ENCODE measurements at places on chromosomes 1 and 21. TPM values are rescaled to one million over a fixed set of nuclear protein-coding genes. Genes with fewer than 3 reads are reported as not detected.

Gene TMPRSS15
- not detected for total RNA-seq

Gene GPX7
- total RNA-seq = 7.1 TPM

Gene CD48
- total RNA-seq = 1.0 TPM

Gene C1orf87
- not detected for total RNA-seq

Gene ATP1A4
- total RNA-seq = not detected

Gene HTR1D
- total RNA-seq = not detected

DNA sequence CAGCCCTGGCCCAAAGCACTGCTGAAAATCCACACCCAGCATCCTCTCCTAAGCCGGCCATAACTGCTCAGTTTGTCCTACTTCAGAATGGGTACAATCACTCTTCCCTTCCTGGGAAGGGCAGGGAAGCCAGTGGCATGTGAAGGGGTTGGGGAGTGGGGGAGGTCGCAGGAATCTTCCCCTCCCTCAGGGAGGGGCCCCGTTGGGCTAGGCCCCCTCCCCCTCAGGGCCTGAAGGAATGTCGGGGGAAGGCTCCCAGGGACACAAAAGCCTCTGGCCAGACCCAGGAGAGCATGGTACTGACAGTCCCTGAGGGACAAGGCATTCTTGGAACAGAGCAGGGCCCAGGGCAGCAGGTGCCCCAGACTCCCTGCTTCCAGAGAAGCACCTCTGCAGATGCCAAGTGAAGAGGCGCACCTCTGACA lies 1.2 kb downstream of the ELOVL1 start:
- H3K36me3 ChIP-seq = peaks cover 42% of the 10 kb centered on the region
- DNase-seq = no peak
- peaks cover 27% of the 10 kb centered on the region for H3K4me1 ChIP-seq
- H3K4me3 ChIP-seq = peak overlapping the region; percentile 88
- H3K27ac ChIP-seq = peak overlapping the region; percentile 99

- H3K4me3 ChIP-seq = no peak overlapping the region
- H3K27me3 ChIP-seq = peaks cover 41% of the 10 kb centered on the region
- no peaks in the 10 kb centered on the region for H3K4me1 ChIP-seq
- H3K36me3 ChIP-seq = no peaks in the 10 kb centered on the region
Observed at GRCh38 chr1:18739897-18740296, 109.3 kb downstream of the PAX7 start.

GRCh38 chr1:7248549-7249199 lies 463.4 kb downstream of the CAMTA1 start:
- H3K27ac ChIP-seq = no peak overlapping the region
- no peaks in the 10 kb centered on the region for H3K36me3 ChIP-seq
- no peaks in the 10 kb centered on the region for H3K4me1 ChIP-seq
- peaks cover 17% of the 10 kb centered on the region for H3K27me3 ChIP-seq
- no peak overlapping the region for H3K4me3 ChIP-seq
- DNase-seq = no peak

- H3K4me3 ChIP-seq = no peak overlapping the region
- peak; percentile 58 for DNase-seq
- no peaks in the 10 kb centered on the region for H3K27me3 ChIP-seq
- peaks cover 83% of the 10 kb centered on the region for H3K36me3 ChIP-seq
- H3K4me1 ChIP-seq = peaks cover 9% of the 10 kb centered on the region
- peak overlapping the region; percentile 90 for H3K27ac ChIP-seq
Observed at GRCh38 chr1:236746785-236747184, 48.3 kb upstream of the MTR start.

GRCh38 chr1:85334962-85335361 lies 58.5 kb upstream of the BCL10 start:
- H3K27me3 ChIP-seq = no peaks in the 10 kb centered on the region
- H3K4me3 ChIP-seq = no peak overlapping the region
- no peaks in the 10 kb centered on the region for H3K36me3 ChIP-seq
- no peak for DNase-seq
- no peak overlapping the region for H3K27ac ChIP-seq

GRCh38 chr1:91752324-91752723 lies 133.6 kb downstream of the TGFBR3 start:
- H3K36me3 ChIP-seq = no peaks in the 10 kb centered on the region
- no peak for DNase-seq
- H3K27me3 ChIP-seq = no peaks in the 10 kb centered on the region
- peaks cover 47% of the 10 kb centered on the region for H3K4me1 ChIP-seq

GRCh38 chr1:89951766-89952604 lies 42.9 kb upstream of the ZNF326 start:
- no peaks in the 10 kb centered on the region for H3K27me3 ChIP-seq
- H3K27ac ChIP-seq = no peak overlapping the region

DNA sequence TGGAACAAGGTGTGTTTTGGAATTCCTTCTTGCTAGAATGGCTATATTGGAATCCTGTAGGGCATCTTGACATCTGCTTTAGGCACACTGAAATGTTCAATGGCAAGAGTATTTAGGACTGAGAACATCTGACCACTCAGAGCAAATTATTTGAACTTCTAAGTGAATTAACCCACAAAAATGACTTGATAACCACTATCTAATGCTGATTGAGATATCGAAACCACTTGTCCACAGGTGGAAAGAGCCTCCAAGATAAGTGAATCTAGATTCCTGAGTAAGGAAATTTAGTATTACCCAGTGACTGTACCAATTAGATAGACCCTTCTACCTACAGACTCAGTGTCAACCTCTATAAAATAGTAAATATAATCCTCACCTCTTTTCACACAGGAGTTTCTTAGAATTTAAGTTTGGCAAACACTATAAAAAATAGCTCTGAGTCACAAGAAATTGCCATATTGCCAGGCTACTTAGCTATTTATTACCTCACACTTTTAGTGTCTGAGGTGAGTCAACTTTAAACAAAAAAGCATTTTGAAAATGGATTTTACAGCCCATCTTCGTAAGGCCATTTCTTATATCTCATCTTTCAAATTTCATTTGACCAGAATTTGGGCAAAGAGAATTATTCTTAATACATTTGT lies 421.8 kb downstream of the PTBP2 start:
- peaks cover 8% of the 10 kb centered on the region for H3K4me1 ChIP-seq
- H3K27me3 ChIP-seq = no peaks in the 10 kb centered on the region
- H3K27ac ChIP-seq = no peak overlapping the region
- no peak overlapping the region for H3K4me3 ChIP-seq
- no peaks in the 10 kb centered on the region for H3K36me3 ChIP-seq

- DNase-seq = no peak
- H3K27ac ChIP-seq = no peak overlapping the region
- H3K4me3 ChIP-seq = no peak overlapping the region
- no peaks in the 10 kb centered on the region for H3K27me3 ChIP-seq
- peaks cover 28% of the 10 kb centered on the region for H3K4me1 ChIP-seq
Observed at GRCh38 chr1:43878854-43879253, 54.7 kb upstream of the ARTN start.

DNA sequence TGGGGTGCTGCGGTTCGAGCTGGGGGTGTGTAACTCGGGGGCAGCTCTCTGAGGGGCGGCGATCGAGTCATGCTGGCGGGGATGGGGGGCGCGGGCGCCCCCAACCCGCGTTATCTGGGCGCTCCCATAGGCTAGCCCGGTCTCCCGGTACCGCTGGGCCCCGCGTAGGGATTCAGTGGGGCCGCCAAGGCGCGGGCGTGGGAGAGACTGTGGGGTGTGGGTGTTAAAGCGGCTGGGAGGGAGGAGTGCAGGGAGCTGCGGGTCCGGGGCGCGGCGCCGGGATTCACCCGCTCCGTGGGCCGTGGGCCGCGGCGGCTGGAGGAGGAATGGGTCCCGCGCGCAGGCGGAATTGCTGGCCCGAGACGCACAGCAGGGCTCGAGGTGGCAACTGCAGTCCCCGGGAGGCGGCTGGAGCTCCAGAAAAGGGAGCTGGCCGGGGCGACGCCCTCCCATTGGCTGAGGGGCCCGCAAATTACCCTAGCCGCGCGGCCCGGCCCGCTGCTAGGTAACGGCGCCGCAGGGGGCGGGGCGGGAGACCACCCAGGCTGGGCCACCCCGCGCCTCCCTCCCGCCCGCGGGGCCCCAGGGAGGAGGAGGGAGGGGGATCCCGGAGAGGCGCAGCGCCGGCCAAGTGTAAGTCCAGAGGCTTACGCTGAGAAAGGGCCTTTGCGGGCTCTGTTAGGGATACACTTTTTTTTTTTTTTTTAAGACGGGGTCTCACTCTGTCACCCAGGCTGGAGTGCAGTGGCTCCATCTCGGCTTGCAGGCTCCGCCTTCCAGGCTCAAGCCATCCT lies at the start of gene PTCH2:
PTCH2 (minus strand) TSS at position 392 of the 794 bp plus-strand sequence; CDS start at position 71, 321 bp downstream.
- no peaks in the 10 kb centered on the region for H3K36me3 ChIP-seq
- DNase-seq = peak; percentile 71
- peaks cover 17% of the 10 kb centered on the region for H3K4me1 ChIP-seq
- H3K27ac ChIP-seq = peak within 1 kb of the TSS; percentile 69
- peak within 1 kb of the TSS; percentile 52 for H3K4me3 ChIP-seq

DNA sequence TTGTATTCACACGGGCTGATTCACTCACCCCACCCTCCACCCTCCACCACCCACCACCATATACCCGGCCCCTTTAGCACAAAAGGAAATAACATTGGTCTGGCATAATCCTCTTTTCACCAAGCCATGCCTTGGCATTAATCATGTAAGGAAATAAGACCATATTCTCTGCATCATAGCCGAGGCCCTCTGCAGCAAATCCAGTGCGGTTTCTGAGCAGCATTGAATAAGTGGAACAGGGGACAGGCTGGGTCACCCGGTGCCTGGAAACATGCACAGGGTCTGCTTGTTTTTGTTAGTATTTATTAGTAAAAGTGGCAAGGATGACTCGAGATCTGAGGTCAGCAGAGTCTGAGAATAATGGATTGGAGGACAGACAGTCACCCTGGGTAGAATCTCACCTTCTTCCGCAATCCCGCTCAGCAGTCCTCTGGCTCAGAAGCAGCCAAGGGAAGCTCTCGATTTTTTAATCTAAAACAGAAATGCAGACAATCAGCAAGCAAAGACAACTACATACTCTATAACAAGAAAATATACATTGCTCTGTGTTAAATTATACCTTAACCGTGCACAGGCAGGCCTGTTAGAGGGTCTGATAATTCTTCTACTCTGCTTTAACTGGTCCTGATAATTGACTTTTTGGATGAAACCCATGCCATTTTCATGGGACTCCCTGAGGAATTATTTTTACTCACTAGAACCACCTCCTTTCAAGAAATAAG lies 52.4 kb upstream of the CDC42BPA start:
- H3K4me1 ChIP-seq = no peaks in the 10 kb centered on the region
- DNase-seq = no peak
- no peak overlapping the region for H3K4me3 ChIP-seq
- H3K27me3 ChIP-seq = no peaks in the 10 kb centered on the region
- H3K36me3 ChIP-seq = no peaks in the 10 kb centered on the region

DNA sequence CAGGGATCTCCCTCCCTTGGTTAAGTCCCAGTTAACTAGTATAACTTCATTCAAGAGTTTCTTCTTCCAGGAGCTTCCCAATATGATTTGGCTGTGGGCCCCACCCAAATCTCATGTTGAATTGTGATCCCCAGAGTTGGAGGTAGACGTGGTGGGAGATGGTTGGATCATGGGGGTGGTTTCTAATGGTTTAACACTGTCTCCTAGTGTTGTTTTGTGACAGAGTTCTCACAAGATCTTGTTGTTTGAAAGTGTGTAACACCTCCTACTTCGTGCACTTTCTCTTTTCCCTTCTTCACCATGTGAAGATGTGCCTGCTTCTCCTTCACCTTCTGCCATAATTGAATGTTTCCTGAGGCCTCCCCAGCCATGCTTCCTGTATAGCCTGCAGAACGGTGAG lies 251.8 kb upstream of the FGGY start:
- no peaks in the 10 kb centered on the region for H3K27me3 ChIP-seq
- no peak for DNase-seq
- H3K27ac ChIP-seq = no peak overlapping the region
- no peaks in the 10 kb centered on the region for H3K36me3 ChIP-seq
- no peak overlapping the region for H3K4me3 ChIP-seq
- H3K4me1 ChIP-seq = peaks cover 10% of the 10 kb centered on the region

DNA sequence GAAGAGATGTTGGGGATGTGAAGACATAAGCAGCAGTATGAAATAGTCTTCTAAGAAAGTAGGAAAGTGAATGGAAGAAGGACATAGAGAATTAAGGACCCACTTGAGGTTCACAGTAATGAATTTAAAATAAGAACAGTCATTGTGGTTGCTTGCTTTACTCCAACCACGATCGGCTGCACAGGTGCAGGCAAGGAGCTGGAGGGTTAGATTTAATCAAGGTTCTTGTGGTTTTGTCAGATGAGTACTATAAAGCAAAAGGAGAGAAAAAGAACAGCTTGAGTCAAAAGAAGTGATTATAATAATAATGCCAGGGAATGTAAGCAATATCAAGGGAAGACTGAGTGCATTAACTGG lies 46.1 kb upstream of the RBM34 start:
- H3K4me3 ChIP-seq = no peak overlapping the region
- no peak for DNase-seq
- no peak overlapping the region for H3K27ac ChIP-seq
- no peaks in the 10 kb centered on the region for H3K4me1 ChIP-seq
- peaks cover 11% of the 10 kb centered on the region for H3K36me3 ChIP-seq

- no peaks in the 10 kb centered on the region for H3K27me3 ChIP-seq
- H3K4me3 ChIP-seq = no peak overlapping the region
- DNase-seq = no peak
- no peaks in the 10 kb centered on the region for H3K36me3 ChIP-seq
- no peaks in the 10 kb centered on the region for H3K4me1 ChIP-seq
- H3K27ac ChIP-seq = no peak overlapping the region
Observed at GRCh38 chr1:239833723-239834122, 258.0 kb upstream of the FMN2 start.

DNA sequence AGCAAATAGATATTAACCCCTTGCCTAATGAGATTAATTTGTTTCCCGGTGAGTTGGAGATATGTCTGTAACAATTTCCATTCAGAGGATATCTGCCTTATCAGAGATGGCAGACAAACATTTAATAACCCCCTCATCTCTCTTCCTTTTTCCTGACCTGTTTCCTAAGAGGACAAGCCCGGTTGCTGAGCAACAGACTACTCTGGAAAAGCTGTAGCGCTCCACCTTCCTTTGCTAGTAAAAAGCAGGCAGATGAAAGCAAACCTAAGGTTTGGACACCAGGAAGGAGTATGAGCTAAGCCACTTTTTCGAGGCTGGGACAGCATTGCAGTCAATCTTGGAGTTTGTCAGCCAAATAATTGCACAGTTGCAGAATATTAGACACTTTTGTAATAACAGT lies 82.4 kb downstream of the RGS21 start:
- H3K27me3 ChIP-seq = no peaks in the 10 kb centered on the region
- peaks cover 3% of the 10 kb centered on the region for H3K4me1 ChIP-seq
- no peak overlapping the region for H3K27ac ChIP-seq
- no peak overlapping the region for H3K4me3 ChIP-seq
- DNase-seq = no peak

DNA sequence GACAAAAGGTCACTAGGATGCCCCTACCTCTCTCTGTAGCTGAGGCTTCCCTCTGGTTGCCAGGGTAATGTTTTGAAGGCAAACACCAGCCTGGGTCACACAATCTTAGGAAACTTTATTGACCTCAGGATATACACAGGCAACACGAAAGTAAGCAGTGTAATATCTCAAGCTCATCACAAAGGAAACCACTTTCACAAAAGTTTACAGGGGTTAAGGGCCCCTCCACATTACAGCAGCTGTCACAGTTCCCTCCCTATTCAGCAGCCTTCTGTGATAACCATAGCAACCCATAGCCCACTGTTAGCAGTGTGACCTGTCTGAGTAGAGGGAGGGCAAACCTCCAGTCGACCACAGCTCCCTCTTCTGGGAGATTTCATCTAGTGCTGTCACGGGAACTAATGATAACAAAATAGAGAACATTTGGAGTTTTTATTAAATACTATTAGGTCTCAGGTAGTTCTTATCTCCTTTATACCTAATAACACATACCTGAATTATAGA lies 149.8 kb downstream of the PTPRC start:
- no peak overlapping the region for H3K4me3 ChIP-seq
- no peak for DNase-seq
- H3K27me3 ChIP-seq = no peaks in the 10 kb centered on the region
- H3K4me1 ChIP-seq = no peaks in the 10 kb centered on the region
- H3K36me3 ChIP-seq = no peaks in the 10 kb centered on the region

All from heart right ventricle (tissue), 16 donors.